Cardiac muscle cell (in vitro differentiated cells and primary cell): ENCODE measurements at places on chromosomes 13 and 19.

GRCh38 chr13:53537586-53537985 is 509.0 kb downstream of the OLFM4 start:
- DNase-seq: no peak
- no peaks in the 10 kb centered on the region for H3K4me1 ChIP-seq
- no peaks in the 10 kb centered on the region for H3K27me3 ChIP-seq
- no peaks in the 10 kb centered on the region for H3K36me3 ChIP-seq
- H3K27ac ChIP-seq: no peak overlapping the region

DNA sequence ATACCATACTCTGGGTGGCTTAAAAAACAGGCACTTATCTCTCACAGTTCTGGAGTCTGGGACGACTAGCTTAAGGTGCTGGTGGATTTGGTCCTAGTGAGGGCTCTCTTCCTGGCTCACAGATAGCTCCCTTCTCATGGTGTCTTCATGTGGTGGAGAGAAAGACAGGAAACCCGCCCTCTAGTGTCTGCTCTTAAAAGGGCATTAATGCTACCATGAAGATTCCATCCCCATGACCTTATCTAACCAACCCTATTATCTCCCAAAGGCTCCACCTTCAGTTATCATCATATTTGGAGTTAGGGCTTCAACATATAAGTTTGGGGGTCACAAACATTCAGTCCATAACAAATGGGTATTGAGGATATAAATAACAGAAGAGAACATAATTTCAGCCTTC is 139.4 kb downstream of the HS6ST3 start:
- peak; percentile 11 for DNase-seq
- H3K27me3 ChIP-seq: no peaks in the 10 kb centered on the region
- no peak overlapping the region for H3K27ac ChIP-seq
- no peak overlapping the region for H3K4me3 ChIP-seq
- H3K36me3 ChIP-seq: no peaks in the 10 kb centered on the region

- H3K27ac ChIP-seq: no peak overlapping the region
- no peak for DNase-seq
- H3K27me3 ChIP-seq: no peaks in the 10 kb centered on the region
- H3K4me1 ChIP-seq: no peaks in the 10 kb centered on the region
- H3K4me3 ChIP-seq: no peak overlapping the region
Measured at GRCh38 chr13:72555601-72556000, 171.8 kb downstream of the MZT1 start.

DNA sequence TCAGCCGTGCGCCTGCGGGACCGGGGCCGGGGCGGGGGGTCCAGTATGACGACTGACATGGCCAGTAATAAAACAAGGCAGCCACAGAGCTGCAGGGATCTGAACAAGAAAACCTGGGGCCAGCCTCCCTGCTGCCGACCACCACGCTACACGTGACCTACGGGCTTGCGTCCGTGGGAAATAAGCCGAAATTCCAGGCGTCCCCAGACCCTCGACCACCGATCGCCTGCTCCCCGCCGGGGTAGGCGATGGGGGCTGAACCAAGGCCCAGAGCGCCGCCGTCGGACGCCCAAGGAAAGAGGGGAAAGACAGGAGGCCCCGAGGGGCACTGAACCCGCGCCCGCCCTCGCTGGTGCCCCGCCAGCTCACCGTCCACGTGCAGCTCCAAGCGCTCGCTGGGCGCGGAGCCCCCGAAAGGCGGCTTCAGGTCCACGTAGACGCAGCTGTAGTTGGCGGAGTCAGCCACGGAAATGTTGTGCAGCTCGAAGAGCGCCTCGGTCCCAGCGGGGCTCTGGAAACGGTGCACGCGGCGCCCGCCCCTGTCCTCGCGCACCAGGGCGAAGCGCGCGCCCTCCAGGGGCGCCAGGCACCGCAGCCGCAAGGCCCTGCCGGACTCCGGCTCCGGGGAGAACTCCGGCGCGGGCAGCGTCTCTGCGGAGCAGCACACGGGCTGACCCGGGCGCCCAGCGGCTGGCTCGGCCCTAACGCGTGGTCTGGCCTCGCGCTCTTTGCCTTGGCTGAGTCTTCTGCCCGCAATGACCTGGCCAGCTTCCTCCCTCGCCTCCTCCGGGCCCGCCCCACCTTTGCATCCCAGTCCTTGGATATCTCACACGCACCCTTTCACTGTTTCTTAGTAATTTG is 3.1 kb downstream of the A1BG start:
- no peaks in the 10 kb centered on the region for H3K36me3 ChIP-seq
- DNase-seq: peak; percentile 41
- no peaks in the 10 kb centered on the region for H3K4me1 ChIP-seq
- H3K4me3 ChIP-seq: no peak overlapping the region
- H3K27me3 ChIP-seq: no peaks in the 10 kb centered on the region

GRCh38 chr13:90806892-90807291 is 540.6 kb upstream of the MIR17HG start:
- H3K27me3 ChIP-seq: no peaks in the 10 kb centered on the region
- no peak overlapping the region for H3K4me3 ChIP-seq

DNA sequence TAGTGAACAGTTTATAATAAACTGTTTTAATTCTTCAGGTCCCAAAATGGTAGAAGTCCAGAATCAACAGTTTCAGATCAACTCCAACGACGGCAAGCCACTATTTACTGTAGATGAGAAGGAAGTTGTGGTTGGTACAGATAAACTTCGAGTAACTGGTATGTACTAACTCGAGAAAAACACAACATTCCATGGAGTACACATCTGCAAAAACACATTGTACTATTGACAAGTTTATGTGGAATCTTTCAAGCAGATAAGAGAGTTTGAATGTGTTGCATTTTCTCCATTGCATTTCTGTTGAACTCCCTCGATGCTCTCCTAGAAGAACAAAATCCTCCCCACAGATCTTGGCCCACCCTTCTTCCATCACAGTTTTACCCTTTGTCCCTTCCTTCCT is 98.5 kb downstream of the SGCG start:
- H3K27ac ChIP-seq: no peak overlapping the region
- H3K4me3 ChIP-seq: no peak overlapping the region
- no peaks in the 10 kb centered on the region for H3K36me3 ChIP-seq
- no peak for DNase-seq
- no peaks in the 10 kb centered on the region for H3K27me3 ChIP-seq

DNA sequence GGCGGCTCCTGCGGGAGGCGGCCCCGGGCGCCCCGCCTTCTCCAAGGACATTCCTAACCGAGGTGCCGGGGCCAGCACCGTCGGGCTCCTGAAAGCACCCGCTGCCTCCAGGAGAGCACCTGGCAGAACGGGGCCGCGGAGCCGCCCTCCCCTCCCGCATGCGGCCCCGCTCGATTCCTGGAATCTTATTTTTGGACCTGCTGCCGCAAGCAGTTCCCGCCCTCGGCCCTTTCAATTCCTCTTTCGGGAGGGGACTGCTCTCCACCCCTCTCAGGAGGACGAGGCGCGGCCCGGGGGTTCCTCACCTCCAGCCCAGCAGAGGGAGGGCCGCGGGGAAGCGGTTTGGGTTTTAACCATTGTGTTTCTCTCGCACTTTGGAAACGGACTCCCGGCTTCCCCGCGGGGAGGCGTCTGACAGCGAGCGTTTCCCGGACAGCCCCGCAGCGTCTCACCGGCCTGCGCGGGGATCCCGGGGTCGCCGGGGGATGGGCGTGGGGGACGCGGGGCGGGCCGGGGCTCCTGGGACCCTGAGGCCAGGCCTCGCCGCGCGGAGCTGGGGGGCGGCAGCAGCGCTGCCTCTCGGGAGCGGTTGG is 849 bp downstream of the GAS6 start:
- peak; percentile 49 for DNase-seq
- peak overlapping the region; percentile 40 for H3K4me3 ChIP-seq
- peak overlapping the region; percentile 16 for H3K27ac ChIP-seq
- peaks cover 32% of the 10 kb centered on the region for H3K4me1 ChIP-seq

DNA sequence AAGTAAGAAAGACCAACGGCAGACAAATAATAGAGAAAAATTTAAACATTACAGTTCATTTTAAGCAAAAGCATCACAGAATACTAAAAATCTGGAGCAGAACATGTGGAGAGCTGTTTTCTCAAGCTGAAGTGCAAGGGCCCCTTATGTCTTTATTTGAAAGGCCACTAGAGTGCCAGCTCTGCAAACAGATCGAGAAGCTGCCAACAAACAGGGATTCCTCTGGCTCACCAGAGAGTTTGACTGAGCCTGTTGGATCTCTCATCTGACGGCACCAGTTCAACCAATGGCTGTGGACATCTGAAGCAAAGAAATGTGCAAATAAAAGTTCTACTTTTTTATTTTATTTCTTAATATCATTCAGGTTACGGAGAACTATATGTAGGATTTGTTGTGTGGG is 119.7 kb downstream of the COL4A2 start:
- no peak overlapping the region for H3K4me3 ChIP-seq
- no peak for DNase-seq
- no peak overlapping the region for H3K27ac ChIP-seq
- H3K4me1 ChIP-seq: peaks cover 5% of the 10 kb centered on the region

- no peaks in the 10 kb centered on the region for H3K27me3 ChIP-seq
- no peak for DNase-seq
- H3K27ac ChIP-seq: no peak overlapping the region
Measured at GRCh38 chr19:6672693-6673290, 2.8 kb upstream of the TNFSF14 start.

DNA sequence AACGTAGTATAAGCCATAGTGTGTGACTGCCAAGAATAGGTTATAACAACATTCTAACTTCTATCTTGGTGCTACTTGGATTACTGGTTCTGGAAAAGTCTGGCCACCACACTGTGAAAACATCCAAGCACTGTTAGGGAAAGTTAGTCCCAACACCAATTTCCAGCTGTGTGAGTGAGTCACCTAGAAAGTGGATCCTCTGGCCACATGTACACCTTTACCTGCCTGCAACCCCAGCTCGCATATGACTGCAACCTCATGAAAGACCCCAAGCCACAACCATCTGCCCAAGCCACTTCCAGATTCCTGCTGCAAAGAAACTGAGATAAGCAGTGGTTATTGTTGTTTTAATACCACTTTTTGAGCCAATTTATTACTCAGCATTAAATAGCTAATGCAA is 404.5 kb downstream of the KCTD12 start:
- H3K4me3 ChIP-seq: no peak overlapping the region
- H3K27ac ChIP-seq: no peak overlapping the region
- DNase-seq: no peak
- no peaks in the 10 kb centered on the region for H3K27me3 ChIP-seq
- peaks cover under 1% of the 10 kb centered on the region for H3K4me1 ChIP-seq

DNA sequence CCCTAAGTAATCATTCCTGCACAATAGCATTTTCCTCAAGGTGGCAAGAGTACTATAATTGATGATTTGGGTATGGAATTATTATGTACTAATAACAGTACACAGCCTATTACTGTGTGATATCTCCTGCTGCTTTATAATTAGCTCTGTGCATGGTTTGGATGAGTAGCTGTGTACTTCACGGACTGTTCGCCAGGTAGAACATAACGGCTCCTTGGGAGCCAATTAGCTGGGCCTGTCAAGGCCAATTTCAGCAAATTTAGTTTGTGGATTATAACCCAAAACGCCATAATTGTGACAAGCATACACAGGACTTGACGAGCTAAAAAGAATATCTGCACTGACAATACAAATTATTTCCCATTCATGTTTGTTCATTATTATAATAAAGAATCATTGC is 1584.2 kb downstream of the SLITRK1 start:
- H3K4me1 ChIP-seq: no peaks in the 10 kb centered on the region
- H3K27me3 ChIP-seq: no peaks in the 10 kb centered on the region
- H3K36me3 ChIP-seq: no peaks in the 10 kb centered on the region
- no peak overlapping the region for H3K4me3 ChIP-seq

GRCh38 chr19:55605637-55606470 is at the start of gene ZNF865:
Gene ZNF865, plus strand, starts transcription at chr19:55605647. Its CDS starts 7,972 bp downstream, at chr19:55613619.
- no peaks in the 10 kb centered on the region for H3K27me3 ChIP-seq
- peak; percentile 92 for DNase-seq
- peak within 1 kb of the TSS; percentile 94 for H3K4me3 ChIP-seq
- peaks cover 6% of the 10 kb centered on the region for H3K4me1 ChIP-seq
- peak within 1 kb of the TSS; percentile 97 for H3K27ac ChIP-seq

DNA sequence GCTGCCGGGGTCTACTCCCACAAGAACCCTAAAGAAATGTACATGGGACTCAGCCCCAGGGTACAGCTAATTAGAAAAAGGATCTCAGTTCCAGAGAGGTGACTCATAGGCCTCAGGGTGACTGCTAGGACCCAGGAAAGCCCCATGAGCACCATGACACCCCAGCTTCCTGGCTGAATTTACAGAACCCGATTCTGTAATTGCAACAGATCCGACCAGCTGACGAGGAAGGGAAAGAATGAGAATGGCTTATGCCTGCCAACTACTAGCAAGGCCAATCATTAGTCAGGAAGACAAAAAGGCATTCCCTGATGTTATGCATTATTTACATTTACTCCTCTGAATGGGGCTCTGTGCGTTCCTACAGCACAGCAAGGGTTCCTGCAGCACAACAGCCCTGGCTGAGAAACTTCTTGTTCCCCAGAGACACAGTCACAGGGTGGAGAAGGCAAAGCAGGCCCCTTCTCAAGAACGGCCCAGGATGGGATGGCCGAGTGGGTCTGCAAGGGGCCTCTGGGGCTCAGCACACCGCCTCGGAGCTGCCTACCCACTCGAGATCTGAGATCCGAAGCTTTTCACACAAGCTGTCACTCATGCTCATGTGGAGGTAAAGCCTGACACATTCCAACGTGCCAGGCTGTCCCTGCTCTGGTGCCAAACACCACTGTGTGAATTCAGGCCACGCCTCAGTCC is 27.2 kb downstream of the PBX4 start:
- no peaks in the 10 kb centered on the region for H3K36me3 ChIP-seq
- no peak overlapping the region for H3K27ac ChIP-seq
- H3K4me3 ChIP-seq: no peak overlapping the region
- DNase-seq: peak; percentile 94
- no peaks in the 10 kb centered on the region for H3K4me1 ChIP-seq

GRCh38 chr19:35155441-35155840 is 906 bp downstream of the FXYD5 start:
- peaks cover 27% of the 10 kb centered on the region for H3K27me3 ChIP-seq
- no peak overlapping the region for H3K27ac ChIP-seq
- H3K4me3 ChIP-seq: peak overlapping the region; percentile 39
- DNase-seq: no peak
- no peaks in the 10 kb centered on the region for H3K36me3 ChIP-seq

DNA sequence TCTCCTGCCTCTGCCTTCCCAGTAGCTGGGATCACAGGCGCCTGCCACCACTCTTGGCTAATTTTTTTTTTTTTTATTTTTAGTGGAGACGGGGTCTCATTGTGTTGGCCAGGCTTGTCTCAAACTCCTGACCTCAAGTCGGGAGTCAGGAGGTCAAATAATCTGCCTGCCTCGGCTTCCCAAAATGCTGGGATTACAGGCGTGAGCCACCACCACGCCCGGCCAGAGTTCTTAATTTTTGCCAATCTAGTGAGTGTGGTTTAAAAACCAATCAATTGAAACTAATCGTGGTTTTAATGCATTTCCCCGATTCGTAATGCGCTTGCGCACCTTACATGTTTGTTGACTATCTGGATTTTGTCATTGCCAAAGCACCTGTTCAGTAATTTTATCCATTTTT is 37.0 kb downstream of the SKA3 start:
- H3K27ac ChIP-seq: no peak overlapping the region
- H3K4me1 ChIP-seq: peaks cover 3% of the 10 kb centered on the region
- H3K4me3 ChIP-seq: peak overlapping the region; percentile 78
- H3K27me3 ChIP-seq: no peaks in the 10 kb centered on the region
- H3K36me3 ChIP-seq: peaks cover 15% of the 10 kb centered on the region
- no peak for DNase-seq
